ENCODE measurements at places on chromosomes 6 and 20.

DNA sequence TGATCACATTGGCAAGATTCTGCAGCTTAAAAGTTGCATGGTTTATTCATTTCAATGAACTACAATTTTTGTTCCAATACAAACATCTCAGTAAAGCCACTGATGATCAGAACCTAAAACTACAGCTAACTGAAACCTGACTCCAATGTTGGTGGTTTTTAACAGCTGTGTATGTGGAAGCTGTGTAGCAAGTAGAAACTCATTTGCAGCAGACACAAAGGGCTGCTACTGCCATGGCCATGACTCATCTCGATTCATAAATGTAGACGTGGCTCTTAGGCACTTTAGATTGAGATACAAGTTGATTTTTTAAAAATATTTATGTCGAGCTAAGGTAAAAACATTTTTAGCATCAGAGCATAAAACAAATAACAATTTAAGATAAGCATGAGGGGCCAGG, 19.5 kb upstream of the MAP3K4 start:
- DNase-seq, result peak; percentile 86

DNA sequence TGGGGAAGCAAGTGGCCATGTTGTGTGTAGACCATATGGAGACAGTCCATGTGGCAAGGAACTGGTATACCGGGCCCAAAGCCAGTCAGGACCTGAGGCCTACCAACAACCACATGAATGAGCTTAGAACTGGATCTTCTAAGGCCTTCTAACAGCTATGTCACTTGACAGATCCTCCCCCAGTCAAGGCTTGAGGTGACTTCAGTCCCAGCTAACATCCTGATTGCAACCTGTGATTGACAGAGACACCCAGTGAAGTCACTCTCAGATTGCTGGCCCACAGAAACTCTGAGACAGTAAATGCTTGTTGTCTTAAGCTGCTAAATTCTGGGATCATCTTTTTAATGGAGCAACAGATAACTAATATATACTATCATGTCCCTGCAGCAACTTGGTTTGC, 32.9 kb downstream of the AHI1 start:
- no peak for DNase-seq

DNA sequence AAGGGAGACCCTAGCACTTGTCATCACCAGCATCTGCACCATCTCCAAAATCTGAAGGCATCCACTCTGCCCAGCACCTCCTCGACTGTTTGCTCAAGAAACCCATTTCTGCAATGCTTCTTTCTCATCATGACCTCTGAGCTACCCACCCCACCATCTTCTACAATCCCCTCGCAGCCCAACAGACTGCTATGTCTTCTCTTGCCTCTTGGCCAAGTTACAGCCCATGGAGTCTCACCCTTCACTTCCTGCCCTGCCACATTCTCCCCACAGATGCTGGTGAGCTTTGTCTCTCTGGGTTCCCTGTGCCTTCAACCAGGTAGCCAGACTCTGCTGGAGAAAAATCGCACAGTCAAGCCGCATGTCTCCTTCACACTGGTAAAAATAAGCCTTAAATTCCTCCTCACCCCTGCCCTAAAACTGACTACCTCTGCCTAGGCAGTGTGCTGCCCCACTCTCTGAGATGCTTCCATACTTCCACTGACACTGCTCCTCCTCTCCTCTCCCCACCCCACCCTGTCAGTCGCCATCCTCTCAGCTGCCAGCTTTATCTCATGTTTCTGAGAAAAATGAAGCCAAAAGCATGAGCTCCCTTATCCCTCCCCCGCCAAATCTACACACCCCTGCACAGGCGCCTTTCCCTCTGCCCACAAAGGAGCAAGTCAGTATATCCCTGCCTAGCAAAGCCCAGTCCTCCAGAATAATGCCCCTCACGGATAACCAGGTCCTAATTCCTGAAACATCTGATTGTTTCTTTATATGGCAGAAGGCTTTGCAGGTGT, 2.3 kb upstream of the TXNDC5 start:
- no peak for DNase-seq

- DNase-seq, result no peak
Measured at GRCh38 chr6:42335896-42336295, 115.8 kb downstream of the TRERF1 start.

DNA sequence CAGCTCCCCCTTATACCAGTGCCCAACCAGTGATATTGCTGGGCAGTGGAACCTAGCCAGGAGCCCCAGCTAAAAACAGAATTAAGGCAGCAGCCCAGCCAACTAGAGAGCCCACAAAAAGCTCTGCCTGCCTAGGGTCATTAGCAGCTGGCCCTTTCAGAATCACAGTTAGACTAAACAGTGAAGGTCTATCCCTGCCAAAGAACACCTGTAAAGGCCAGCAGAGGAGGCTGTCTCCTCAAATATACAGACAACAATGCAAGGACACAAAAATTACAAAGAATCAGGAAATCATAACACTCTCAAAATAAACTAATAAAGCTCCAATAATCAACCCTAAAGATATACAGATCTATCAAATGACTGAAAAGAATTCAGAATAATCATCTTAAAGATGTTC, 77.8 kb upstream of the HTR1E start:
- no peak for DNase-seq

GRCh38 chr6:53765270-53765669, 29.5 kb upstream of the LRRC1 start:
- peak; percentile 9 for DNase-seq

GRCh38 chr6:167565884-167566599, 241.2 kb downstream of the TTLL2 start:
- DNase-seq, result no peak

GRCh38 chr6:111812060-111813038, 60.9 kb downstream of the FYN start:
- peak; percentile 84 for DNase-seq

GRCh38 chr6:4030669-4031068, 48.3 kb downstream of the FAM217A start:
- DNase-seq, result no peak

GRCh38 chr6:117955684-117956256, 48.7 kb downstream of the SLC35F1 start:
- no peak for DNase-seq

GRCh38 chr20:60535211-60535610, 577.0 kb downstream of the CDH26 start:
- no peak for DNase-seq

DNA sequence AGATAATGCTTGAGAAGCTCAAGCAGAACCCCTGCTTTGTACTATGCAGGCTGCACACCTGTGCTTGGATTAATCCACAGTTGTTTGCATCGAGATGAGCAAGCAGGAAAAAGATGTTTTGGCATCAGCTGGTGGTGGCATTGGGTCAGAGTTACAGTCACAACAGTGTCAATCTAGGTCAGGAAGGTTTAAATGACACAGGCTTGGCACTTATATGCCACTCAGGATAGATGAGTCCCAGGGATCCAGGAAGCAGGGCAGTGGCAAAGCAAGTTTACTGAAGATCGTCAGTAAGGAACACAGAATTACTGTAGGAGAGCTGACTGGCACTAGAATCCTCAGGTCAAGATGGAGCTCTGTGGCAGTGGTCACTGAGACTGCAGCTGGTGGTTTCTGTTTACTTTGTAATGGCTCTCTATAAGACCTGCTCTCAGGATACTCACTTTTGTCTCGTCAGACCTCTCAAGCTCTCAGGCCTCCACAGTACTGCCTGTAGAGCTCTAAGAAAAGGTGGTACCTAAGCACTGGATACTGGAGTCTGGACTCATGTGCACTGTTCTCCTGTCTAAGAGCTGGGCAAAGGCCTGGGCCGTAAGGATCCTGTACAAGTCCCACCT, 110.1 kb upstream of the HS3ST5 start:
- DNase-seq, result no peak

GRCh38 chr6:10747251-10747972, at the start of gene TMEM14B:
TMEM14B (plus strand) TSS chr6:10747805; CDS start chr6:10749246, 1,441 bp downstream.
- DNase-seq, result peak; percentile 94

DNA sequence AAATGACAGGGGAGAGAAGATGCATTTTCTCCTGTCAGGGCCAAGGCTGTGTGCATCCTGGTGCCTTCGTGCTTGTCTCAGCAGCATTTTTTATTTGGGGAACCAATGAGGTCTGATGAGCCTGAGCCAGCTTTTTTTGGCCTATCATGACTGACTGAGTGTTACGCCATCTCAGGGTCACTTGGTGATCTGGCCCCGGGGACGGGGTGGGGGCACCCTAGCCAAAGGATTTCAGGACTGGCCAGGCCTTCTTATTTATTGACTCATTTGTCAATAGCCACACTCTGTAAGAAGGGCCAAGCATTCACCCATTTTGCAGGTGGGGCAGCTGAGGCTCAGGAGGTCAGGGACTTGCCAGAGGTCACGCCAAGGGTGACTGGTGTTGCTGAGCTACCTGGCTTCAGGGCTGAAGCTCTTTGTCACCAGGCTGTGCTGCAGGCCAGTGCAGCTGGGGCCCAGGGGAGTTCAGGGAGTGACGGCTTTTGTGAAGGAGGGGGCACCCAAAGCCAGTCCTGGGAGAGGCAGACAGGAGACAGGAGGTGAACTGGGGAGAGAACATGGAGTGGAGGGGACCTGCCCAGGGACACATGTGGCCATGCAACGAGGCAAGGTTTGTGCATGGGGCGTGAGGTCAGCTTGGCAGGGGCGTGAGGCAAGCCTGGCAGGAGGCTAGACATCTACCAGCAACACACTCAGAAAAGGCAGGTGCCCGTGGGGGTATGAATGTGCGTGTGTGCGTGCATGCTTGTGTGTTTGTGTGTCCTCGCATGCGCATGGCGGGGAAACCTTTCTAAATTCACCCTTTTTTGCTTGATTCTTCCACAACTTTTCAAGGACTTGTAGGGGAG, 31.1 kb downstream of the VSTM2L start:
- DNase-seq, result no peak

GRCh38 chr20:60840971-60841370, 411.1 kb upstream of the CDH4 start:
- no peak for DNase-seq

DNA sequence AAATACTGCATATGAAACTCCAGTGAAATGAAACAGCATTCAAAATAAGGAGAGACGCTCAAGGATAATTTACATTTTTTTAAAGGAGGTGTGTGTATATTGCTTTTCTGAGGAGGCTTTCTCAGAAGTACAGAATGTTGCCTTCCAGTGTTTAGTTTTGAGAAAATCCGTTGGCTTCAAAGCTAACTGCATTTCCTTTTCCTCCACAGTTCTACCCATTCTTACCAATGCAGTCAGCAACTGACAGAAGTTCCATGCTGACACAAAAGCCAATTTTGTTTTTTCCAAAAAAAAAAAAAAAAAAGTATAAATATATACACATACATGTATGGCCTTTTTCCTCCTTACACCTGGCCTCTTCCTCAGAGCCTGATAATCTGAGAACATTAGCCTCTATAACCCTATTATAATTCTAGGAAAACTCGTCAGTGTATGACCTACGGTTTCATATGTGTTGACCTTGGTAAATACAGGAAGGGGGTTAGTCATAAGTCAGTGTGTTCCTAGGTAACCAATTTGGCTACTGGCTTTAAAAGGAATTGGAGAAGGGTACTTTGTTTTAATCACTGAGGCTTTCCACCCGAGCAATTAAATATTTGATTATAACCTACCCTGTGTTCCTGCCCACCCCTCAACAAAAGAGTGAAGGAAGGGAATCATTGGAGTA, 24.2 kb downstream of the MGME1 start:
- DNase-seq, result no peak

- no peak for DNase-seq
Measured at GRCh38 chr20:16469395-16469905, 103.8 kb downstream of the KIF16B start.

DNA sequence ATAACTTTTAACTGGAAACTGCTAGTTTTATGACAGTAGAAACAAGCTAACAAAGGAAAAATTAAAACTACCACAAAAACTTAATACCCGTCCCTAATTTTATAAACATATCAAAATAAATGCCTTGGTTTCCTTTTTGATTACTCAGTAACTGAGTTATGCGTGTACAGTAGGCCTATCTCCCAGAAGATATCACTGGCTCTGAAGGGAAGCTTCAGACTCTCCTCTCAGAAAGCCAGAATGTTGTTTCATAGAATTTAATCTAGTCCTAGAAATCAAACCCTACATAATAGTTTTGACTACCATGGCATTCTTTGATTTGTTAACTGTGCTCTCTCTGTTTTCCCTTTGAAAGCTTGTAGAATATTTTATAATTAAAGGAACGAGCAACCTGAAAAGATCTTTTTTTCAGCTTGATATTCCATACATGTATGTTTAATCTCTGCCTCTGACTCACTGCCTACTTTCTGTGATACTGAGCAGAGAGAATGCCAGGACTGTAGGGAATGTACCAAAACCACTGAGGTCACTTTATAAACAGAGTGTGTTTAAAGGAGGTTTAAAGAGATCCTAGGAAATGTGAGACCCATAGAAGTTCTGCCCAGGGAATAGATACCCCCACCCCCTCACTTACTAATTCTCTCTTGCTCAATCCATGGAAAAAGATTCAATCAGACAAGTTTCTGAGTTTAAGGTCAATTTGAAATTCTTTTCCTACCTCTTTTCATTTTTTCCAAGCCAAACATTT, 311.5 kb downstream of the HDGFL1 start:
- peak; percentile 98 for DNase-seq

DNA sequence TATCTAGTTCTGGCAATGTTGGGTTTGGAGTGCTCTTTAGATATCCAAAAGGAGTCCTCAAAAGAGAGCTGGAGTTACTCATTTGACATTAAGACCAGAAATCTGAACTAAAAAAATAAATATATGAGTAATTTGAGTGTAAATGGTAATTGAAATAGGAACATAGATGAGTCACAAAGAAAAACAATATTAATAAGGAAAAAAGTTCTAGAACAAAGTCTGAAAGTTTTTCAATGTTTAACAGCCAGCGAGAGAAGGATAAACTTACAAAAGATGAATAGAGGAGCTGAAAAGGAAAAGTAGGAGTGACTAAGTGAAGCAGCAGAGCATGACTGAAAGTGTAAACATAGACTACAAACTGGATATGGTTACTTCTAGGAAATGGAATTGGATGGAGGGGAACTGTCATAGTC, 46.8 kb downstream of the EPM2A start:
- DNase-seq, result peak; percentile 76

- no peak for DNase-seq
Measured at GRCh38 chr6:190596-191395, 101.5 kb upstream of the DUSP22 start.

- no peak for DNase-seq
Measured at GRCh38 chr6:128364766-128365519, 155.5 kb downstream of the PTPRK start.

DNA sequence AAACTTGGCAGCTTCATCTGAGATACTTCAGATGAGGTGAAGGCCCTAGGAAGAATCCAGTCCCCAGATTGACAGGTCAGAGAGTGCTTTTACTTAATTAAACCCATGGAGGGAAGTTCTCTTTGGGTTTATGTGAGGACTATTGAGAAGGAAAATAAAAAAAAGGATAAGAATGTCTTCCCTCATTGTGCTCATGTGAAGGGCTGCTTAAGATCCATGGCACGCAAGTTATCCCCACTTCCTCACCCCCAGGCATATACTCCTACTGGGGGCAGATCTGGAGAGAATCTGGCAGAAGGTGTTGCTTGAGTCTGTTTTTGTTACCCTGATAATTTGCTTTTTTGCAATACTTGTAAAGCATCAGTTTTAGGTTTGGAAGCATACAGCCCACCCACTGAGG, 322.9 kb upstream of the TFAP2D start:
- no peak for DNase-seq
